ENCODE measurements at places on chromosomes 2 and 18.

DNA sequence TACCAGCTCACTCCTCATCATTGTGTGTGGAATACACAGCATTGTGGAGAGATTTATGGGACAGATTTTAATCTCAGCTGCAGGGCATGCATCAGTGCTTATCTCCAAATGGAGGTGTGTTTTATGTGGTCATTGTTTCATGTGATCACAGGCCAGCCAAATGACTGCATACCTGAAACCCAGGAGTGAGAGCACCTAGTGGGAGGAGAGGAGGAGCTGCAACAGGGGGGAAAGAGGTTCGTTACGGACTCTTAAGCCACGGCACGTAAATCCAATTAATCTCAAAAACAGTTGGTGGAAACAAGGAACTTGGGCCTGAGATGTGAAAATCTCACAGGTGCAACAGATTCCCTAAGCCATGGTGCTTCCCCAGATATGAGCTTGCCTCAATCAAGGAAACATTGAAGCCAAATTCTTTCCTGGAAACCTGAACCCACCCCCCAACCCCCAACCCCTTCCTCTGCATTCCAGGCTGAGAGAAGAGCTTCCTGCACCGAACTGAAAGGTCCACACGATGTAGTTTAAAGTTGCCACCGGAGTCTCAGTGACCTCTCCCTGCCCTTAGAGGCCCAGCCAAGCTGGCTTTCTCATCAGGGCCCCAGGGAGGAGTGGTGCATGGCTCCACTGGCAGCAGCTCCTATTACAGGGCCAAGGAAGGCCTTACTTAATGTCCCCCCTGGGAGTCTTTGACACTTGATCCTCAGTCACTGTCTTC, 167.4 kb downstream of the C1D start:
- DNase-seq, result no peak

- DNase-seq, result no peak
These were observed 377.2 kb downstream of the CNTNAP5 start for GRCh38 chr2:124402274-124402673.

DNA sequence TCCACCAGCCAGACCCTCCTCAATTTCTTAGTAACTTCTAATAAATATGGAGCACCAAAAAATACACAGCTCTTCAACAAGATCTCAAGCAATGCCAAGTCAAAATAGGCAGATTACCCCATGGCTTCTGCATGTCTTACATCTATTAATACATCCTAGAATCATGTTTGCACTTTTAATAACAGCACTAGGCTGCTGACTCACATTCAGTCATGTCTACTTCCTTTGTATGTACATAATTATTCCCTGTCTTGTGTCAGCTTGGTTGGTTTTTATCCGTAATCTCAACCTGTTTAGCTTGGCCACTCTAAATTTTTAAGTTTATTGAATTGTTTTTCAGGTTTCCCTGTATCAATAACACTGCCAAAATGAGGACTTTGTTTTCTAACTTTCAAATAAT, 420.1 kb upstream of the ACVR2A start:
- DNase-seq, result no peak

DNA sequence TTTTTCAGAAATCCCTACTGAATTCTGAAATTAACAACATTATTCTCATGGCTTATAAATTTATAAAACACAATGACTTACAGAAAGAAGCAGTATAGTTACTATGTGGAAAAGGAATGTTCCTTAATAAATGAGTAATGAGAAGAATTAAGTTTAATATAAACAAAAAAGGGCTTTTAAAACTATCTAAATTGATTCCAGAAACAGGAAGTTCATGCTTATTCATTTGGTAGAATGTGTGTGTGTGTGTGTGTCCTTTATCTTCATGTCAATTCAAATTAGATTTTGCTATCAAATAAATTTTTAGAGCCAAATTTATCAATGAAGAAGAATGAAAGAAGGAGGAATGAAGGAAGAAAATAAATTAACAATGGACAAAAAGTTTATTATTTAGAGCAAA, 440.8 kb upstream of the LRRTM4 start:
- DNase-seq, result no peak

- no peak for DNase-seq
These were observed 440.0 kb downstream of the ZNF516 start for GRCh38 chr18:76055025-76055424.

GRCh38 chr2:10269711-10270610, 32.7 kb upstream of the HPCAL1 start:
- DNase-seq, result no peak

GRCh38 chr18:45255197-45255890, 359.9 kb upstream of the SLC14A2 start:
- DNase-seq, result no peak

GRCh38 chr2:73939419-73939818, 12.7 kb downstream of the DGUOK start:
- DNase-seq, result no peak

GRCh38 chr2:189954989-189955388, 107.5 kb downstream of the MSTN start:
- no peak for DNase-seq

GRCh38 chr2:110867078-110867477, 134.7 kb downstream of the ACOXL start:
- no peak for DNase-seq

GRCh38 chr2:32534831-32535230, 93.0 kb upstream of the TTC27 start:
- no peak for DNase-seq

GRCh38 chr2:212961255-212961654, 190.2 kb downstream of the IKZF2 start:
- DNase-seq, result no peak

DNA sequence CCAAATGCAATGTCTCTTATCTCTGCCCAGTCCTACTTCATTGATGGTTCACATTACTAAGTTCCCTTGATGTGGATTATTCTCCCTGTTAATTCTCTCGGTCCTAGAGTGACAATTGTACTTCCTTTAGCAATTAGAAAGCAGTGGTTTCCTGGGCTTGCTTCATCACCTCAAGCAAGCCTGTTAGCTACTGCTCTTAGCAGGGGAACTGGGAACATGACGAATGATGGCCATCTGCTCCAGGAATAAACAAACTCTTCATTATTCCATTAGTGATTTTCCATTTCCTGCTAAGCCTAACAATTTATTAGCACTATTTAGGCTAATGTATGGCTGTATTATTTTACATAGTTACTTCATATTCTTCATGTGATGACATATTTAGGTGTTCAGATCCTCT, 331.8 kb downstream of the MTX2 start:
- DNase-seq, result no peak

- DNase-seq, result no peak
These were observed 120.1 kb upstream of the SLC39A10 start for GRCh38 chr2:195536906-195537305.

DNA sequence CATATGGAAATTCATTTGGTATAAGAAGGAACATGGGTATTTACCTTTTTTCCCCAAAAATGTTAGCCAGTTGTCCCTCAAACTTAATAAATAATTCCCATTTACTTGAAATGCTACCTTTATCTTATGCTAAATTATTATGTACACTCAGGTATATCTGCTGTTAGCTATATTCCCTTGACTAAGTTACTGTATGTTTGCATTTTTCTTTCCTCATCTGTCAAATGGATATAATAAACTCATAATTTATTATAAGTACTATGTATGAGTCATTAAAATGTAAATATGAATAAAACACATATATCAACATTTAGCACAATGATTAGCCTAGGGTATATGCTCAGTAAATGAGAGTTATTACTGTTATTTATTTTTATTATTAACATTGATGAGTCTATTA, 117.4 kb downstream of the PMS1 start:
- DNase-seq, result no peak

DNA sequence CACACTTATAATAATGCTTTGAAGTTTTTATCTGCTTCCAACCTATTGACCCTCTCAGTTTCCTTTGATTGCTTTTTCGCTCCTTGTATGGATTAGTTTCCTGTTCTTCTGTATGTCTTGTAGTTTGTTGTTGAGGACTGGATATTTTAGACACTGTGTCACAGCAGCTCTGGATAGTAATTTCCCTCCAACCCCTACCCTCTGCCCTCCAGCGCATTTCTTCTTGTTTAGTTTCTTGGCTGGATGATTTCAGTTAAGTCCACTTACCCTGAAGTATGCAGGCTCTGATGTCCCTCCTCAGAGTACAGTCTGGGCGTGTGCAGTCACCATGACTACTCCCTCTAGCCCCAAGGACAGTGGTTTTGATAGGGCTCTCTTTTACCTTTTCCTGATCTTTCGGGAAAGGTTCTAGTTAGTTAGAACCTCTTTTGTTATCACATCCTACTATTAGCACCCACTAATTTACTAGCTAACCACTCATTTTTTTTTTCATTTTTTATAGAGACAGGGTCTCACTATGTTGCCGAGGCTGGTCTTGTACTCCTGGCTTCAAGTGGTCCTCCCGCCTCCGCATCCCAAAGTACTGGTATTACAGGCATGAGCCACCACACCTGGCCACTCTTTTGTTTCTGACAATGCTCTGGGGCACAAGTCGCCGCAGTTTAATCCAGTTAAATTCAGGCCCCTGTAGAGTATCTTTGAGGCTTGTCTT, 16.3 kb upstream of the LYG1 start:
- DNase-seq, result no peak

- DNase-seq, result no peak
These were observed 232.4 kb downstream of the CALCRL start for GRCh38 chr2:187215532-187216240.

DNA sequence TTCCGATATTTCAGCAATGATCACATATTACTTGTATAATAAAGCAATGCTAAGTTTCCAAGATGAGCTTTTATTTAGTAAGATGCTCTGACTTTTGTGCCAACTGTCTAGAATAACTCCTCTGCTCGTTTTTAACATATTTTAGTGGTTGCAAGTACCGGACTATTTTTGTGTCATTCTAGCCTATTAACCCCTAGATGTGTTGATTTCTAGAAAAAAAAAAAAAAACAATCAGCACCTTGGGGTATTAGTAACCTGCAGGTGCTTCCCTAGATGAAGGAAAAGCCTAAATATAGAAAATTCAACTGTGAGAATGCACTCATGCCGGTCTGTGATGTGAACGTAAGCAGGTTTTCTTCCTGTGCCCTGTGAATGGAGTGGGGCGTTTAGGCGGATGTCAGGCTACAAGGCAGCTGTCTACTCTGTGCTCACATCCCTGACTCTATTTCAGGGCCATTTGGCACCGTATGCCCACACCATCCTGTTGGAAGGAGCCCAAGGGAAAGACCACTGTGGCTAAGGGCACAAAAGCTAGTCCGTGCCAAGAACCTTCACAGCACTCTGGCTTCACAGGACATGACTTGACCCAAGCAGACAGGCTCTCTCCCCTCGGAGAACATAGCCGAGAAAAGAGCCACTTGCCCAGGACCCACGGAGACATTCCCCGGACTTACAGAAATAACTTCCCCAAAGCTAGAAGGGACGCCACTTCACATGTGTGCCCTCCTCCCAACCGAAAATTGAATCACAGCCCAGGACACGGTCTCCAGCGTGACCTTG, 60.9 kb upstream of the AGAP1 start:
- DNase-seq, result no peak

GRCh38 chr2:7882296-7882695, 799.6 kb upstream of the ID2 start:
- DNase-seq, result no peak

GRCh38 chr2:185643434-185643833, 95.2 kb upstream of the FSIP2 start:
- no peak for DNase-seq

DNA sequence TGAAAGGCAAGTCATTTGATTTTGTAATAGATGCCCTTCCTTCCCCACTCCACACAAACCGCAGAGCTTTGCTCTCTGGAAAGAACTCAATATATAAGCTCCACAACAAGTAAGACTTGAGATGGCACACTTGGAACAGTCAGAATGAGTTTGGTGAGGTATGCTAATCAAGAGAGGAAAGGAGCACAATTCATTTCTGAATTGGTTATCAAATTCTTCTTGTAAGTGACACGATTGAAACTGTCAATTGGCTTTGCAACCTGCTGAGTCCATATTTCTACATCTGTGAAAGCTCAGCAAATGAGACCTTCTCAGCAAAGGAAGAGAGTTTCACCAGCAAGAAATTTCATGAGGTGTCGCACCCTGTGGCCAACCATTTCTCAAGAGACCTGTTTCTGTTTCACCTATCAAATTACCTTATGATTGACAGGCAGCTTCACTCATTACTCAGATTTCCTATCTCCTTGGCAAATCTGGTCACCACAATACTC, 19.1 kb downstream of the CTLA4 start:
- peak; percentile 61 for DNase-seq

GRCh38 chr2:98914713-98915580, 21.1 kb downstream of the CRACDL start:
- no peak for DNase-seq

DNA sequence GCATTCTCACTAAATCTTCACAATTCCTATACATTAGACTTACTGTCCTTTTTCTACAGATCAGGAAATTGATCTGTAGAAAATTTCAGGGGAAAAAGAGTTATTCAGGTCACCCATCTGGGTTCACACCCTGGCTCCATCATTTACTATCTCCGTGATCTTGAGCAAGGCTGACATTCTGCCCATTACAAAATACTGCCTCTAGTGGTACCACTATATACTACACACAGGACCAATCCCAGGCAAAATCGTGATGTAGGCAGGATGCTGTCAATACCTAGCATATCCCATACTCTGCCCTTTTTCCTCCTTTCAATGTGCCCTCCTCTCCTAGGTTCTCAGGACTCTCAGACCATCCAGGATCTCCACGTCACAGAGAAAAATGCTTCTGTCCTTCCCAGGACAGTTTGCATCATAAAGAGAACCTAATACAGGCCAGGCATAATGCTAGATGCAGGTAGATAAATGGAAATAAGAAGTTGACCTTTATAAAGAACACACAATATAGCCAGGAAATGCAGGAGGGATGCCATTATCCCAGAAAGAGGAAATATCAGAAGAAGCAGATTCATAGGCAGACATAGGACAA, 101.9 kb downstream of the CDH20 start:
- DNase-seq, result no peak

DNA sequence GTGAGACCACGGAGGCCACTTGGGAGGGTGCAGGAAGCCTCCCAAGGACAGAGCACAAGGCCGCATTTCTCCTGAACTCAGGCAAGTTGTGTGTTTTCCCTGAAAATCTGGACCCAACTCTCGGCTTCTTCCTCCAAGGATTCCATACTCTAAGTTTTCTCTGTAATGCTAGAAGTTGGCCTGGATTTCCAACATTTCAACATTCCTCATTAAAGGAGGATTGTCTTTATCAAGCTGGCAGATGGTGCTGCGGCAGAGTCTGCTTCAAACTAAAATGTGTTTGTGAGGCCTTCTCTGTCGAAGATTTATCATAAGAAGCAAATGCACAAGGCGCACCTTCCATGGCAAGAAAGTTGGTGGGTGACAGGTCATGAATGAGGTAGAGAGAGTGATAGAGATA, 94.4 kb upstream of the SATB2 start:
- no peak for DNase-seq
